NCI-H2081 (cell line): ENCODE measurements at places on chromosomes 4 and X.

GRCh38 chrX:47143894-47144625 lies 442 bp downstream of the NDUFB11 start:
- DNase-seq, result peak; percentile 54

- DNase-seq, result no peak
Measured at GRCh38 chrX:100695302-100695701, 36.6 kb downstream of the SYTL4 start.

DNA sequence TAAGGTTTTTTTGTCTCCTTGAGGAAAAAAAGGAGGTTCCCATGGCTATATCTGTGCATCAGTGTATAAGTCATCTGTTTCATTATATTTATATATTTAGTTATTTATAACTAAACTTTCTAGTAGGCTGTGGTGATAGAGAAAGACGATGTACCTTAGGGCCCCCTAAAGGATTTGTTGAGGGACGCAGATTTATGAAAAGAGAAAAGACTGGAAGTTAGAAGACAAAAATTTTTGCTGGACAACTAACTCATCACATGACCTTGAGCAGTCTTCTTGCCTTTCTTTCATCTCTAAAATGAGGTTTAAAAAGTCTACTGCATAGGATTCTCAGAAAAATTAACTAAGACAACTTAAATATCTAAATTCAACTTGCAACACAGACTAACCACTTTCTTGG lies 6.1 kb downstream of the GASK1B start:
- no peak for DNase-seq

GRCh38 chr4:159542296-159542695 lies 439.4 kb downstream of the RAPGEF2 start:
- peak; percentile 1 for DNase-seq

DNA sequence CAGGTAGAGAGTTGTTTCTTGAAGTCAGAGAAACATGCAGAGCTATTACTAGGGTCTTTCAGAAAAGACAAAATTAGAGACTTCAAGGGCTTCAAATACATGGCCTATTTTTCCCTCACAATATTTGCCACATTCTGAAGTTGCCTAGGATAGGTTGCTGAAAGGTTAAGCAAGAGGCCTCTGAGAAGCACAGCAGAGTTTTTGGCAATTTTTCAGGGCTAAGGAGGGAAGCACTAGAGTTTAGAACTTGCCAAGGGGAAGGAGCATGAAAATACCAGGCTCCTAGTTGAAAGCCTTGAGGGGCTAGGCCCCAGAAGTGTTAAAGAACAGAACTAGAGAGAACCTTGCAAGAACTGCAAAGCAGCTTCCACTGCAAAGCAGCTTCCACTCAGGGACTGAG lies 86.4 kb downstream of the ANAPC10 start:
- DNase-seq, result no peak

GRCh38 chr4:1566838-1567518 lies 117.1 kb downstream of the FAM53A start:
- no peak for DNase-seq

DNA sequence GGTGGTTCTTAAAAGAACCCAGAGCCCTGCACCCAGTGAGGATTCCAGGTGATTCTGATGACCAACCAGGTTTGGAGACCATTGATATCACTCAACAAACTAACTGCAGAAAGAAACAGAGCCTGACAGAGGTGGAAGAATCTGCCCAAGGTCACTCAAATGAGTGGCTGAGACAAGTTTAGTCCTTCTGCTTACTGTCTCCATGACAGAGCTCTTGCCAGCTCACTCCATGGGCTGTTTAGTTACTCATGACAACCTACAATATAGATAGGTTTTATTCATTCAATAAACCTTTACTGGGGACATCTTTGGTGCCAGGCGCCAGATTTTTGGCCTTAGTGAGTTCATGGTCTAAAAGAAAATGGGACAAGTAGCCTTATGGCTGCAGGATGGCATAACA lies 124.3 kb downstream of the RAB28 start:
- no peak for DNase-seq

DNA sequence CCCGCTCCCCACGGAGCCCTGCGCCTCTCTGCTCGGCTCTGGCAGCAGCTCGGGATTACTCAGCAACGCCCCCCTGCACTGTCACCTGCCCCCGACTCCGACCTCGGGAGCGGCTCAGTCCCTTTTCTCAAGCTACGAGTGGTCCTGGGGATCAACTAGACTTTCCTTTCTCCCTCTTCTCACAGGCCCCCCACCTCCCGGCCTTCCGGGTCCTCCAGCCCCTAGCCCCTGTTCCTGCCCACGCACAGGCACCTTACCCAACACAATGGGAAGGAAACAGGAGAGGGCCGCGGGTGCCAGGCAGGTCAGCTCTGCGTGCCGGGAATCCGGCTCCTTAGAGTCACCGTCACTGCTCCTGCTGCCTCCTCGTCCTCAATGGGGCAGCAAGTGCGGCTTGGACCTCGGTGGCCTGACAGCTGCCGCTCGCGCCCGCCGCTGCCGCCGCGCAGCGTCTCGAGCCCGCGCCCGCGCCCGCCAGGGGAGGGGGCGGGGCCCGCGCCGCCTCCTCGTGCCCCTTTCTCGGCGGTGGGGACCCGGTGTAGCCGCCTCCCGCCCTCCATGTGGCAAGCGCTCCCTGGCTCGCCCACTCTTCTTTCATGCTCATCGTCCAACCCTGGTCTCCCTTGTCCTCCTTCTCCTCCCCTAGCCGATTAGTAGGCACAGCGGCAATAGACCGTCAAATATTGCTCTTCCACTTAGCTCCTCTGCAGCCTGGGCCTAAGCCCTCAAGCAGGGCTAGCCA lies at the start of gene RAB9B:
Gene RAB9B, minus strand, starts transcription at position 455 of the 742 bp plus-strand sequence. CDS start 6,473 bp downstream, outside the sequence.
- DNase-seq, result peak; percentile 73

DNA sequence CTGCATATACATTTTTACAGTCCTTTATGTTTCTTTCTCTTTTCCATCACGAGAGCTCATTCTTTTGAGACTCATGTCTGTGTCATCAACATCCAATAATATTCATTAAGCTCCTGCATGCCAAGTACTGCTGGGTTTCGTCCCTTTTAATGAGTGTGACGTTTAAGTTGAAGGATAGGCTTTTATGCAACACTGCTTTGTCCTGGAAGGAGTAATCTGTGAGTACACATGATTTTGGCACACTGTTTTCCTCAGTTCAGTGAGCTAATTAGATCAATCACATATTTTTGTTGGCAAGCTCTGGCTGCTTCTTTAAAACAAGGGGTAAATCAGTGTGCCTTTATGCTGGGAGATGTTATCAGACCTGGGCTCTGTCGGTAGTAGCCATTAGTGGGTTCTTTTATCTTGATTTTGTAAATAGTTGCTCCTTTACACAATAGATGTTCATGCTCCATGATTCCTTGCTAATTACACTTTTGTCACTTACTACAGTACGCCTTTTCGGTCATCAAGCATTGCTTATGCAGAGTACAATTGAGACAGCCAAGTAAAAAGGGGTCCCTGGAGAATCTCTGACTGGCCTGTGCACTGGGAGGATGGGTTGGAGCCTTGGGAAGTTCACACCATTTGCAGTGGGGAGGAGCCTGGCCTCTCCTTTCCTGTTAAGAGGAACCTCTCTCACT lies 132.6 kb downstream of the FHIP1A start:
- peak; percentile 92 for DNase-seq

- no peak for DNase-seq
Measured at GRCh38 chr4:95421869-95422268, 126.9 kb downstream of the UNC5C start.

GRCh38 chr4:99635601-99636000 lies 22.0 kb downstream of the C4orf54 start:
- no peak for DNase-seq

- no peak for DNase-seq
Measured at GRCh38 chr4:76407440-76408119, 13.4 kb downstream of the CCDC158 start.

- no peak for DNase-seq
Measured at GRCh38 chr4:6207602-6208001, 7.3 kb upstream of the JAKMIP1 start.

DNA sequence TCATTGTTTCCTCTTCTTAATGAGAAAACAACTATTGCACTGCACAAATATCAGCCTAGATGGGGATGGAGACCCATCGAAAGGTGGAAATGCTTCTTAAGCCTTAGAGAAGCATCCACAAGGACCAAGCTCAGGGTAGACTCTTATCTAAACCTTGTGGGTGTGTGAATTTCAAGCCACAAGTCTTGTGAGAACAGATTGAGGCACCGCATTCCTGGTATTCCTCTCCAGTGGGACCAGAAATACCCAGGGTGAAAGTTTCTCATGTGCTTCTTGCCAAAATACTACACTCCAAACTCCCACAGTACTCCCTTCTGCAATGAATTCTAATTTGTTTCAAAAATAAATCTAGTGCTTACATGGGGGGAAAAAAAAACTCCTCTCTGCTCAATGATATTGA lies 375.6 kb downstream of the PDGFC start:
- no peak for DNase-seq

GRCh38 chr4:88908003-88908402 lies 149.0 kb downstream of the FAM13A start:
- no peak for DNase-seq

GRCh38 chrX:152884171-152884570 lies 13.7 kb upstream of the ZNF185 start:
- no peak for DNase-seq

GRCh38 chr4:154332681-154333421 lies 158.7 kb downstream of the DCHS2 start:
- DNase-seq, result no peak

DNA sequence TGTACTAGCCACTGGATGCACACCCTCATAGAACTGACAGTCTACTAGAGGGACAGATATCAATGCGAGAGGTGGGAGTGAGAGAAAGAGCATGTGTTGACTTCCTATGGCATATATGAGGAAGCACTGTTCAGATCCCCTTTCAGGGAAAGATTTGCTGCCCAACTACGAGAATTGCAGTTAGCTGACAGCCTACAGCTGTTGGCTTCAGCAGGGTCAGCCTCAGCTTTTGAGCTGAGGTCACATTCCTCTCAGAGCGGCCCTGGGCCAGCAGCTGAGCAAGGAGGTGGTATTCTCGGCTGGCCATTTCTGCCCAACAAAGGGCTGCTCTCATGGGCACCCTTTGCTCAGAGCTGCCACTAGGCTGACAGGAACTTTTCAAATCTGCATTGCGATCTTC lies 580.2 kb downstream of the MID1IP1 start:
- DNase-seq, result no peak

DNA sequence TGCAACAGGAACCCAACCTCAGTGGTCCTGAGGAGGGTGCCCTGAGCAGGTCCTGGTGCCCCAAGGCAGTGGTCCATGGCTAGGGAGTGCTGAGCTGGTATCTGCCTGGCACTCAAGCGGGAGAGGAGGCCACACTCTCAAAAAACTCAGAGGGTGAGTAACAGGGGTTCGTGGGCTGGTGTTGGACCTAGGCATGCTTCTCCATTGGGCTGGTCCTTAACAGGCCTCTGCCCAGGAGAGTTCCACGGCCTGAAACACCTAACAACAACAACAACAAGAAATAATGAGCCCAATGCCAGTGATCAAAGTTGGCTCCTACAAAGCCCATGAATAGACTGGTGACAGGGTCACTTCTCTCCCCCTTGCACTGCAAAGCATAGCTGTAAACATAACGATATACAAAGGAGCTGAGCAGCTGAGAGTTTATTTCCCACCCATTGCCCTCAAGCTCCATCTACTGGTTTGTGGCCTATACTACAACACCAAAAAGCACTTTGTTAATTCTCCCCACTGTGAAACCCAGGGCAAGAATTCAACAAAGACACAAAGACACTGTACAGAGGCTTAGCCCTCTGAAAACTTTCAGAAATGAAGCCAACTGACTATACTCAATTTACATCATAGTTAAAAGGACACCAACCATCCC lies 736.1 kb upstream of the ADGRL3 start:
- DNase-seq, result no peak

- peak; percentile 46 for DNase-seq
Measured at GRCh38 chr4:87419578-87420249, 2.7 kb upstream of the NUDT9 start.

GRCh38 chr4:5890063-5890727 lies 2.7 kb downstream of the CRMP1 start:
- DNase-seq, result peak; percentile 97

GRCh38 chrX:111756486-111756885 lies 75.5 kb downstream of the ALG13 start:
- DNase-seq, result no peak

DNA sequence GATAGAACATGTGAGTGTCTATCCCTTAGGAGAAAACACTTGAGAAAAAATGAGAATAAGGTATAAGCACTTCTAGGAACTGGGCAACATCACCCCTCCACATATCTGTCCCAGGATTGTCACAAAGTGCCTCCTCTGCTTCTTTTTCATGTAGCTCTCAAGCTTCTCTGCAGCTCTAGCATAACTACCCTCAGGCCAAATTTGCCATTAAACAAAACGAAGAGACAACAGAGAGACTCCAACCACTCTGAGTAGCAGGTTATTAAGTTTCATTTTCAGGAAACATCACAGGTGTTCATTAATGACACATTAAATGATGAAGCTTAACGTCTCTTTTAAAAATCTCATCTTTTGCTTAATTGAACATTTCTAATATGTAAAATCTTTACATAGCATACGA lies 580.0 kb downstream of the GALNTL6 start:
- peak; percentile 43 for DNase-seq

GRCh38 chr4:8191136-8191747 lies 7.8 kb upstream of the SH3TC1 start:
- DNase-seq, result no peak
